ENCODE measurements at places on chromosomes 4 and X. TPM values are rescaled to one million over a fixed set of nuclear protein-coding genes. Genes with fewer than 3 reads are reported as not detected.

DNA sequence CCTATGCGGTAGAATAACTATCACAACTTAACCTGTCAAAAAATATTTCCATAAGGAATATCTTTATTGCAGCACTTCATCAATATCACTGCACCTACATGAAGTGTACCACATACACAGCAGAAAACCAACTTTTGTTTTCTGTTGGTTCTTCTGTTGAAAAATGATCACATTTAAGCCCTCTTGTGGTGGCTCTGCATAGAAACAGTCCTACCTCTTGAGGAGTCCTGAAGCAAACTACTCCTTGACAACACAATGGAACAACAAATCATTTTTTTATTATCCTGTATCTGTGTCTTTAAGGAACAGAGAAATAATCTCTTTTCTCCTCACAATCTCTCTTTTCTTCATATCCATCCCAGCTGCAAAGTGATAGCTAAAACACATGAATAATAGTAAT, 39.8 kb upstream of the ATOH1 start:
- DNase-seq, result no peak

- no peak for DNase-seq
These were observed 3.6 kb downstream of the SLC10A6 start for GRCh38 chr4:86845593-86845992.

- DNase-seq, result no peak
These were observed 10.1 kb upstream of the SASH3 start for GRCh38 chrX:129769467-129770154.

GRCh38 chr4:25441519-25442117, 64.6 kb downstream of the ANAPC4 start:
- no peak for DNase-seq

The LNX1 gene
- total RNA-seq, result 24.1 TPM

Measured in thoracic aorta (tissue), 2 donors.